ENCODE measurements at places on chromosomes 12 and 14.

DNA sequence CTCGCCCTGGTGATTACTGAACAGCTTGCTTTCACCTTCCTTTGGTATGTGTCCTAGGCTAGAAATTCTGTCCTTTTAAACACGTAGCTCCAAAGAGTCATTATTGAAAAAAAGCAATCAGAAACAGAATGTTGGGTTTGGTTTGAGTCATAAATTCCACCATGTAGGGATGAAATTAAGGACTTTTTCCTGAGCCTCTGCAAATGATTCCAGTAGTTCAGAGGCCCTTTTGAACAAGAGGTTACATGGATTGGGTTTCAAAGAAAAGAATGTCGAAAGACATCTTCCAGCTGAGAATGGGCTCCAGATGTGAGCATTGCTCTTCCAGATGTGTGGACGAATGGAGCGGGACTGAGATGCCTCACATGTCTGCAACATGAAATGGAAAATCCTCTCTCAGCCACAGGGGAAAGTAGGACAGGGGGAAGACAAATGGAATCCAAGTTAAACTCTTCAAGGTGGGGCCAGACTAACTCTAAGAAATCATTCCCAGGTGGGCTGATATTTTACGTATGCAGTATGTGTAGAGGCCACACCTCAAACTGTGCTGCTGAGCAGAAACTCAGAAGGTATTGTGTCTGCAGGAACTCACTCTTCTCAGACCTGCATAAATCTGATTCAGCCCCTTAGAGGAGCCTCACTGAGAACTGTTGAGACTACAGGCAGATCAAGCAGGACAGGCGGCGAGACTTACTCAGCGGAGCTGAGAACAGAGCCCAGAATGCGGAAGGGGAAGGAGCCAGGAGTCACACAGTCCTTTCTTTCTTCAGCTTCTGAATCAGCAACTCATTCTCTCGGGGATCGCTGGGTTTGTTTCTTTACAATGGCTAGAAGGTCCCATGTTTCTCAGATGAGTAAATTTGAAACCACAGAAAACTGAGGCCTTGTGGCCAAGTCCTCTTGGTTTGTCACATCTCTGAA lies 23.3 kb upstream of the EMP1 start:
- DNase-seq = no peak

- DNase-seq = no peak
Measured at GRCh38 chr12:27561535-27562350, 37.7 kb downstream of the PPFIBP1 start.

DNA sequence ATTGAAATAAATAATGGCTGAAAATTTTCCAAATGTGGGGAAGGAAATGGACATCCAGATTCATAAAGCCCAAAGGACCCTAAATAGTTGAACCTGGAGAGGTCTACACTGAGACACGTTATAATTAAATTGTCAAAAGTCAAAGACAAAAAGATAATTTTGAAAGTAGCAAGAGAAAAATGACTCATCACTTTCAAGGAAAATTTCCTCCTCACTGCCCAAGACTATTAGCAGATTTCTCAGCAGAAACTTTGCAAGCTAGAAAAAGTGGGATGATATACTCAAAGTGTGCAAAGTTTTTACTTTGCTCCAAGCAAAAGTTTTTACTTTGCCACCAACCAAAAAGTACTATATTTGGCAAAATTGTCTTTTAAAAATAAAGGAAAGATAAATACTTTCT lies 15.9 kb upstream of the KRT83 start:
- no peak for DNase-seq

- DNase-seq = no peak
Measured at GRCh38 chr12:53355121-53355520, 19.0 kb upstream of the SP7 start.

DNA sequence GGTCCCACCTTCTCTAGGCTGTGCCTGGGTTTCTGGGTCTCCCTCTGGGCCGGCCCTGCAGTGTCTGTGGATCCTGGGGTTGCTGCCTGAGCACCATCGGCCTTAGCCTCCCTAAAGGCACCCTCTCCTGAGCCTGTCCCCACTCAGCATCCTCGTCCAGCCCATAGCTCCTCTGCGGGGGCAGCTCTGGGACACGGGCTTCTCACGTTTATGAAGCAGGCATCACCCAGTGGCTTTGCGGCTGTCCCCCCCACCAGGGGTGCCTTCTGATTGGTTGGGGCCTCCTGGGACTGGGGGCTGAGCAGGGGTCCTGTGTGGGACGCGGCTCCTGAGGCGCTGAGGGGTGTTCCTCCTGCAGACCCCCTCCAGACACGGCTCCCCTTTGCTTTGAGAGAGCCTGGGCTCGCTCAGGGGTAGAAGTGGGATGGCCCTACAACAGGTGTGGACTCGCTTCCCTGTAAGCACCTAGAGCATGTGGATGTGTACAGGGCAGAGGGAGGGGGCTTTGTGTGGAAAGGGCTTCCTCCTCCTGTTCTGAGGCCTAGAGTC lies 10.7 kb downstream of the ULK1 start:
- no peak for DNase-seq

DNA sequence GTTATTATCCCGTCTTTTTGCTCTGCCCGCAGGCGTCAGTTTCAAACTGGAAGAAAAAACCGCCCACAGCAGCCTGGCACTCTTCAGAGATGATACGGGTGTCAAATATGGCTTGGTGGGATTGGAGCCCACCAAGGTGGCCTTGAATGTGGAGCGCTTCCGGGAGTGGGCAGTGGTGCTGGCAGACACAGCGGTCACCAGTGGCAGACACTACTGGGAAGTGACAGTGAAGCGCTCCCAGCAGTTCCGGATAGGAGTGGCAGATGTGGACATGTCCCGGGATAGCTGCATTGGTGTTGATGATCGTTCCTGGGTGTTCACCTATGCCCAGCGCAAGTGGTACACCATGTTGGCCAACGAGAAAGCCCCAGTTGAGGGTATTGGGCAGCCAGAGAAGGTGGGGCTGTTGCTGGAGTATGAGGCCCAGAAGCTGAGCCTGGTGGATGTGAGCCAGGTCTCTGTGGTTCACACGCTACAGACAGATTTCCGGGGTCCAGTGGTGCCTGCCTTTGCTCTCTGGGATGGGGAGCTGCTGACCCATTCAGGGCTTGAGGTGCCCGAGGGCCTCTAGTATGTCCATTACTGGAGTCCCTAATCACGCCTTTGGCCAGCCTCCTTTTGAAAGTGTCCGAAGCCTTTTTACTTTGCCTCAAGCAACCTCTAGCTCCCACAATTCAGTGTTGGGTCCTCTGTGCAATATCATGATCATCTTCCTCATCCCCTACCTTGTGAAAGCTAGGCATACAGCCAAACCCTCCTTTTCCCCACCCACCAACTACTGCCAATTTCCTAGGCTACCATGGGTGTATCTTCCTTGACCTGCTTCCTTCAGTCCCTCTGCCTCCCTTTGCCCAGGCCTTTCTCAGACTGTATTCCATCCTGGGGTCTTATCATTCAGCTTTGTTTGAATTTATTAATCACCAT lies 891 bp downstream of the SPRYD4 start:
- DNase-seq = no peak

DNA sequence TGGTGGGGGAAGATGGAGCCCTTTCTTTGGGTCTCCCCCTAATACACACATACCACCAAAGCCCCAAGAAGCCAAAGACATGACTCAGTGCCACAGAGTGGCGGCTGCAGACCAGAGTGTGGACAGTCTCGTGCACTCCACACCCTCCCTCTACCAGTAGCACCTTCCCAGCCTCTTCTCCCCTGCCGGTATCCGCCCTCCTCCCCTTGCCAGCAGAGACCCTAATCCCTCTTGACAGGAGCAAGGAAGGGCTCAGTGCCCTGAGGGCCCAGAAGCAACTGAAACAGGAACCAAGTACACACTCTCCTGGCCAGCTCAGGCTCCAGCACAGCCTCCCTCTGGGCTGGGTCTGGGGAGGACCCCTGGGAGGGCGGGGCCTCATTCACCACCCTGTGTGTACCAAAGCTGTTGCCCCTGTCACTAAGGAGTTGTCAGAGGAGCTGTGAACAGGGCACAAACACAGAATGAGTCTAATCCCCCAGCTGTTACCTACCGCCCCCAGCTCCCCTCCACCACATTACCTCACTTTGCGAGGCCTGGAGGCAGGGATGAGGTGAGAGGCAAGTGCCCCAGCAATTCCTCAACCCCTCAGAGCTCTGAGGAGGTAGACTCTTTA lies 8.2 kb downstream of the SPRYD3 start:
- DNase-seq = no peak

- DNase-seq = no peak
Measured at GRCh38 chr12:51051787-51052186, 3.7 kb downstream of the LETMD1 start.

DNA sequence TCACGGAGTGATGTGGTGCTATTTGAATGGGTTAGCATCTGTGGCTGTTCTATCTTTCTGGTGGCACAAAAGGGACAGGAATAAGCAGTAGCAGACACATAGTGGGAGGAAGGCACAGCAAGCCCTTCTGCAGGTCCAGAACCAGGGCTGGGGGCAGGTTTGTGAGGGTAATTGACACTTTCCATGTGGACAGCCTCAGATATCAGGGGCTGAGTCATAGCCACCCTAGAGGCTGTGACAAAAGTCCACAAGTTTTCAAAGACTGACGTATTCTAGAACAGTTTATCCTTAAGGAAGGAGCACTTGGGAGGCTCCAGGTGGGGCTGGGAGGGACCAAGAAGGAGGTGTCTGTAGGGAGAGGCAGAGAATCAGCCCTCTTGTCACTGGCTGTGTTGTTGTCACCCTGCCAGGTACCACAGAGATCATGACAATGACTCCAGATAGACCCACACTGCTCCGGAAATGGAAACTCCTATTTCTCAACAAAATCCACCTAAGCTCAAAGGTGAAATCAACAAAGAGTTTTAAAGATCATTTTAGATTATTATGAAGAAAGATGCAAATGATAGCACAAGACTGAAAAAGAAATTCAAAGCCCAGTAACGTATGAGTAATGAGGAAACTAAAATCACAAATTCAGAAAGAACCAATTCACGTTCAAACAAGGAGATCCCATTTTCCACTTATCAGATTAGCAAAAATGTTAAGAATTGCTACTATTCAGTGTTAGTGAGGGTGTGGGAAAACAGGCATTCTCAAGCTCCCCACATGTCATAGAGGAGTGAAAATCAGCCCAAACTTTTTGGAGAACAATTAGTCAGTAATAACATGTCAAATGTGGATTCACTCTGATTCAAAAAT lies 48.3 kb downstream of the NFKBIA start:
- DNase-seq = no peak

GRCh38 chr12:126966498-126966897 lies 1300.5 kb upstream of the TMEM132C start:
- DNase-seq = no peak

DNA sequence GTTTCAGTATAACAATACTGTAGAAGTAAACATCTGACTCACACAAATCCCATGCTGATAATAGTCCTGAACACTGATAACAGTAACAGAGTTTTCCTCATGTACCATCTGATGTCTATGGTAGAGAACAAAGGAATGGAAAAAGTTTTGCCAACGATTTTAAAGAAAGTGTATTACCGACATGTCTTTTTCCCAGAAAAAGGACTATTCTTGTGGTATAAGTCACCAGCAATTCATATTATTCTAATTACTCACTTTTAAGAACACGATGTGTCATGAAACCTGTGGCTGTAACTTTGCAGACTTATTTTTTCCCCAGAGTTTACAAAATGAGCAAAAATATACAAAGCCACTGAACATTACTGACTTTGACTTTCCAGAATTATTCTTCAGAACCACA lies 40.1 kb upstream of the DCN start:
- DNase-seq = no peak

GRCh38 chr14:99420711-99421110 lies 59.9 kb downstream of the SETD3 start:
- no peak for DNase-seq

- DNase-seq = no peak
Measured at GRCh38 chr14:61187196-61187905, 93.8 kb downstream of the TMEM30B start.

DNA sequence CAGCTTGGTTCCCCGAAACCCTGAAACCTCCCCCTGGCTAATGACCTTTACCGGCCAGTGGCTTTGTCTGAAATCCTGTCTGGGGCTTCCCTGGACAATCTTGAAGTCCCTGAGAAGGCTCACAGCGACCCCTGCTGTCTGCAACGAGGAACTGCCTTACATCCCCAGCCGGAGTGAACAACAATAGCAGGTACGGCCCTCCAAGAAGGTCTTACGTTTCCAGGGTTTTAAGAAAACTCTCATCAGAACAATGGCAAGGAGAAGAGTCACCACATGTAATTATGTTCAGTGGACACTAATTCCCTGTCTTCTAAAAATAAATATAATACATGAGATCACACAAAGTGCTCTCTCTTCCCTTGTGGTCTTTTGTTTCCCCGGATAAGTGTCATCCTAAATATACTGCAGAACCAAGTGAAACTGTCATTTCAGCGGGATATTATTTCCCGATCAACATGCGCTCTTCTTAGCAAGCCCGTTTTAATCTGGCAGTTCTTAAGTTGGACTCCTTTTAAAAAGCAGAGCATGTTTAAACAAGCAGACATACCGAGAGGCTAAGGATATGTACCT lies 53.3 kb downstream of the RBM19 start:
- peak; percentile 19 for DNase-seq

- DNase-seq = no peak
Measured at GRCh38 chr12:66203820-66204219, 14.8 kb downstream of the IRAK3 start.

DNA sequence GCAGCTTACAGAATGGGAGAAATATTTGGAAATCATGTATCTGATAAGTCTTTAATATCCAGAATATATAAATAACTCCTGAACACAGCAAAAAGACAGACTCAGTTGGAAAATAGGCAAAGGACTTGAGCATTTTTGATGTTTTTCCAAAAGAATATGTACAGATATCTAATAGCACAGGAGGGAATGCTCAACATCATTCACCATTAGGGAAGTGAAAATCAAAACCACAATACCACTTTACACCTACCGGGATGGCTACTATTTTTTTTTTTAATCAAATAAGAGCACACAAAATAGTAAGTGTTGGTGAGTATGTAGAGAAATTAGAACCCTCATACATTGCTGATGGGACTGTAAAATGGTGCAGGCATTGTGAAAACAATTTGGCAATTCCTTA lies 75.6 kb downstream of the ANO6 start:
- no peak for DNase-seq

GRCh38 chr12:96445691-96446583 lies 43.4 kb upstream of the CFAP54 start:
- peak; percentile 27 for DNase-seq

DNA sequence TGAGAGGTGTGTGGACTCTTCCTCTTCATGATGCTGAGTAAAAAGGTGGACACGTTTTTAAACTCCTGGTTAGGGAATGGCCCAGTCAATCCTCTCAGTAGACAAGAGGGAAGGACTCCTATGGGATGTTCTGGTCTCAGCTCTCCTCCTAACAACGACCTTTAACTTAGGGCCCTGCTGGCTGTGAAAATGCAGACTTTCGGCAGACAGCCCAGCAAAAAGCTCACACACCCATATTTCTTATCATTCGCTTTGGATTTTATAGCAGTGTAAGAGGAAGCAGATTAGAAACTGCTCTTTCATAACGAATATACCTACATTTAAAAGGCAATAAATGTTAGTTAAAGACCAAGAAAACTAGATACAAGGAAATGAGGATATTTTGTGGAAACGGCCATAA lies 18.0 kb upstream of the YARS2 start:
- DNase-seq = no peak

DNA sequence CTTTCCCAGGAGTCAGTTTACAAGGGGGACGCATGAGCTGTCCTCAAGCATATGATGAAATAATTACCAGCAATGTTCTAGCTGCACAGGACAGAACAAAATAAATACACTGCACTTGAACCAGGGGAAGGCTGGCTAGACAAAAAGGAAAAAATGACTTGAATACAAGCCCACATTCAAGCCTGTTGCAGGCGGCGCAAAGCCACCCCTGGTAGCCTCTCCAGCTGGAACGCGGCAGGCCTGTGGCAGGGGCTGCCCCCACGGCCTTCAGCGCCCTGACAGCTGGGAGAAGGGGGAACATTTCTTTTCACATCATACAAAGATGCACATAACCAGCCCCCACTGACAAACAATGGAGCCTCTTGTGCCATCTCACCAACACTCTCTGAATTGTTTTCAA lies 57.1 kb downstream of the TRAFD1 start:
- DNase-seq = no peak
